Nephron progenitor cell (in vitro differentiated cells): ENCODE measurements at places on chromosomes 2 and 18.

DNA sequence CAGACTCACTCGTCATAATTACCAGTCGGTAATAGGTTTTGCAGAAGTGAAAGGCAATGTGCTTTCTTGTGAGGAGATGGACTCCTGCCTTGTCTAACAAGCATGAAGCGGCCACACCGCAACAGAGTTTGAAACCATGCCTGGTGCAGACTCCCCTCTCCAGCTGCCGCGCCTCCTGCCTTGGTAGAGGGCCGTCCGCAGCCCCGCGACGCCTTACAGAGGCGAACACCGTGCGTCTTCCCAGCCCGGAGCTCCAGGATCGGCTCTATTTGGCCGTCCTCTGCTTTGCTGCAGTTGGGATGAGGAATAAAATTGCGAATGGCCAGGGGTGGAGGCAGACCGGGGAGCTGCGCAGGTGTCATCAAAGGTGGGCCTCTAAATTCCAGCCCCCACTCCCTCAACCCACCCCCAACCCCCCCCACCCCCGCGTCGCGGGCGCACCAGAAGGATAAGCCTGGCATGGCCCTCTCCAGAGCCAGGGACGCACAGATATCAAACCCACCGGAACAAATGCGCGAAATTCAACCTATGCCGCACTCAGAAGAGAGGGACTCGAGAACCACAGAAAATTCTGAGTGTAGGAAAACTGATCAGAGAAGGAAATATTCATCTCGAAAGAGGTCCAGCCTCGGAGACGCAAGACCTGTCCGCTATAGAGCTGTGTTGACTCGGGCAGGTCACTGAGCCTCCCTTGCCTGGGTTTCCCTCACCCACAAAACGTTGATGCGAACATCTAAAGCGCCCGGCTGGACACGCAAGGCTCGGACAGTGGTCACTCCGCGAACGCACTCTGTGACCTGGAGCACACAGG, 1.1 kb downstream of the TRABD2A start:
- DNase-seq = peak; percentile 36

DNA sequence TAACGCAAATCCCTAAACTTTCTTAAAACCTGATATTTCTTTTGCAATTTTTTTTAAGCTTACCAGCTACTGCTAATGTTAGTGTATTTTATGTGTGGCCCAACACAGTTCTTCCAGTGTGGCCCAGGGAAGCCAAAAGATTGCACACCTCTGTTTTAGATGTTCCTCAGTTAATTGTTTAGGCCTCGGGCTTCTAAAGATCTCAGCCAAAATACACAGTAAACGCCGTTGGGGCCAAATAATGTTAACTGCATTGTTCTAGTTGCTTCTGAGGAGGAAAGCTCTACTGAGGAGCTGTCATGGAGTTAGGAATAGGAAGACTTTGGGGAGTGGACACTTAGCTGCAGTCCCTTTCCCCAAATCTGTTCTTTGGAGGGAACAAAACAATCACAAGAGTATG, 2.0 kb downstream of the HSPE1 start:
- DNase-seq = no peak

DNA sequence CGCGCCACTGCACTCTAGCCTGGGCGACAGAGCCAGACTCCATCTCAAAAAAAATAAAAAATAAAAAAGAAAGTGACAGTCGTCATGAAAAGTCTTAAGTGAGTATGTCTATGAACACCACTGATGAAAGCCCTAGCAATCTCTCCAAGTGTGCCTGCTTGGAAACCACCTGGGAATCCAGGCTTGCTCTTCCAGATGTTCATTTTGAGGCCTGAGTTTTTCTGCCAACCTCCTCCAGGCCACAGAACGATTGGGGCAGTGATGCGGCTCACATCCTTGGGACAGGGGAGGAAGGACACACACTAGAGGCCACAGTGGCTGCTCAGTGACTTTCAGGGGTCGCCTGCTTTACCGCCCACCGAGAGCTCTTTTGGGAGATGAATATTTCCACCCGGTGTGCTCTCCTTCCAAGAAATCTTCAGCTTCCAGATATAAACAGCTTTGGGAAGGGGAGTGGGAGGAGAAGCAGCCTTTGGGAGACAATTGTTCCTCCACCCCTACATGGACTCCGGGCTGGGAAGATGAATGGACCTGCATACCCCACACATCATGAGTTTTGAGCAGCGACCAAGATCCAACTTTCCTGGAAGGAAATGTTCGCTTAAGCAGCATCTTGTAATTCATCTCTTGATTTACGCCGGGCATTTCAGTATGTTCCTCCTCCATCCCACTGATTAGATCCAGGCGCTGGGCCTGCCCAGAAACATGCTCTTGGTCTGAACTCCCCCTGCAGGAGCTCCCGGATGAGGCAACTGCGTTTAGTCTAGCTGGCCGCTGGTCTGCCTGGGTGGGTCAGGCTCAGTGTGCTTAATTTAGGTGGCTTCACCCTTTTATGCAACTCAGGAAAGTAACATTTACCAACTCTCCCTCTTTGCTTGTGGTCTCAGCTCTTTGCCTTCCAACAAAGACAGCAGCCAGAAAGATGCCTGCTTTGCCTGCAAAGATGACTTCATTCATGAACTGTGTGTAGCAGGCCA, 6.2 kb upstream of the ARMC9 start:
- DNase-seq = peak; percentile 71

DNA sequence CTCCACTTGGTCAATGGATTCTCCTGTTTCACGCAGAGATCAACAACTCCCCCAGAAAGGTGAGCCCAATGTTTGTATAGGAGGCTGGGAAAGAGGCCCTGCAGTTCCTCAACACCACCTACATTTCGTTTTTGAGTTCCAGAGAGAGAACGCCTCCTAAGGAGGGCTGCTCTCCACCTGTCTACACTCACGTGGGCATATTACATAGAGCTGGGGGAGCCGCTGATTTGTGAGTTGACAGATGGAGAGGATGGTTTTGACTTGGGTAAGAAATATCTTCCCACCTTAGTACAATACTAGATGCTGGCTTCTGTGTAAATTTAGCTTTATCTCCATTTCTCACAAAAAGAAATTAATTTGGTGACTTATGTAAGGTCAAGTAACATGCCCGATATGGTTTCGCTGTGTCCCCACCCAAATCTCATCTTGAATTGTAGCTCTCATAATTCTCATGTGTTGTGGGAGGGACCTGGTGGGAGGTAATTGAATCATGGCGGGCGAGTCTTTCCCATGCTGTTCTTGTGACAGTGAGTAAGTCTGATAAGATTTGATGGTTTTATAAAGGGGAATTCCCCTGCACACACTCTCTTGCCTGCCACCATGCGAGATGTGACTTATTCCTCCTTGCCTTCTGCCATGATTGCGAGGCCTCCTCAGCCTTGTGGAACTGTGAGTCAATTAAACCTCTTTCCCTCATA, 274.5 kb upstream of the PXDN start:
- DNase-seq = no peak

GRCh38 chr2:144654523-144654922, 134.6 kb upstream of the ZEB2 start:
- DNase-seq = no peak

GRCh38 chr2:212223696-212224095, 314.9 kb downstream of the ERBB4 start:
- DNase-seq = no peak

DNA sequence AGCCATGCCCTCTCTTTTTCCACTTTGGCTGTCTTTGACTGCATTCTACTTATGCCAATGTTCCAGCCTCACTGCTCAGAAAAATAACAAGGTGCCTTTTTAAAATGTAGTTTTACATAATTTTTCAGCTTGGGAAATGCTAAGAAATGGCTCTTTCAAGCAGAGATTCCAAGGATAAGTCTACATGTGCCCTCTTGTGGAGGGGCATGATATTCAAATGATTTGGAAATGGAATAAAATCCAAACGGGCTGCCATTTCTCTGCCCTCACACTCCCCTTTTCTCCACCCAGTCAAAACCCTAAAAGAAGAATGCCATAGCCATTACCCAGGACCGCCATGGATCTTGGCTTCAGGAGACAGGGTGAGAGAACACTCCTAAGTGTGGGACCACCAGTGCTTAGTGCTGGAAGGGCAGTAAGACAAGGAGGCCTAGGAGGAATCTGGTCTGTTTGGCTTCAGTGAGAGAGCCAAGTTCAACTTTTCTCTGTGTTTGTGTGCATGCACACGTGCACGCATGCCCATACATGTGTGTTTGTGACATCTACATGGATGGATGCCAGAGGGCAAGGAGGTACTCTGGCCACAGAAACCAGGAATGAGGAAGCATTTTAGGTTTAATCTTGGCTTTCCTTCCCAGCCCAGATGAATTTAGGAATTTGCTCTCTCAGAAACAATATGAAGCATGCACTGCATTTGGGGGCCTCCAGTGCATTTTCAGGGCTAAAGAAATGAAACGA, 174.0 kb upstream of the SLC14A2 start:
- DNase-seq = no peak

- peak; percentile 53 for DNase-seq
Observed at GRCh38 chr2:95323347-95324155, 26.4 kb downstream of the KCNIP3 start.

DNA sequence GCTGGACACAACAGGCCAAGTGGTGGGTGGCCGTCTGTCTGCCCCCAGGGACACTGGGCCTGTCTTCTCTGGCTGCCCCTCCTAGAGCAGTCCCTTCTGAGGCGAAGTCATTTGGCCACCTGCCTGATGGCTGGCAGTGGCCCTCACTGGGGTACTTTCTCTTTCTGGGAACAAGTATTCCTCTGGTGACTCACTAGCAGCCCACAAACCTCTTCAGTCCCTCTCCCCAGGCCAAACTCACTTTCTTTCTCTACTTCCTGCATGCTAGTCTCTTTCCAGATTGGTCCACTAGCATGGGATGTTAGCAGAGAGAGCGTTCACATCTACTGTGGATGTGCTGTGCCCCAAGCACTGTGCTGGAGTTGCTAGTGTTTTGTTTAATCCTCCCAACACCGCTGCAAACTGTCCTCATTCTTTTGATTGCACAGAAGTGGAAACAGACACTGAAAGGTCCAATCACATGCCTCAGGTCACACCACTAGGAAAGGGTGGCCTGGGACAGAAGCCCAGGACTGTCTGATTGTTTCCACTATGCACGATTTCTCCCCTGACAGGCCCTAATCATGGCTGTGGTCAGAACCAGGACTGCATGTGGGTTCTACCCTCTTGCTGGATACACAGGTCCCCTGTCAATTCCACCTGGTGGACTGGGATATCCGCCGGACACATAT, 5.2 kb downstream of the DYSF start:
- DNase-seq = no peak

DNA sequence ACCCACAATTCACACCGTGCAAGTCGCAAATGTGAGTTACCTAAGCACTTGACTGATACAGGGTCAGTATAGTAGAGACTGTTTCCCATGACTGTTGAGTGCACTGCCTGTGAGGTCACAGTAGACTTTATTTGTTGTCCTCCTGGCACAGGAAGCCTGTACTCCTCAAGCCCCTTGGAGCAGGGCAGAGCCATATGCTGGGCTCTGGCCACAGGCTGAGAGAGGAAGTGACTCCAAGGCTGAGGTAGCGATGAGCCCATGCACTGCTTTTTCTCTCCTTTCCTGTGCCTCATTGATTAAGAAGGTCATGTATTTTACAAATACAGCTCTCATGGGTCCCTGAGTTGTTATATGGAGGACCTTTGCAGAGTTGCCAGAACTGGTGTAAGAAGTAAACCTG, 287.7 kb downstream of the SRBD1 start:
- no peak for DNase-seq

DNA sequence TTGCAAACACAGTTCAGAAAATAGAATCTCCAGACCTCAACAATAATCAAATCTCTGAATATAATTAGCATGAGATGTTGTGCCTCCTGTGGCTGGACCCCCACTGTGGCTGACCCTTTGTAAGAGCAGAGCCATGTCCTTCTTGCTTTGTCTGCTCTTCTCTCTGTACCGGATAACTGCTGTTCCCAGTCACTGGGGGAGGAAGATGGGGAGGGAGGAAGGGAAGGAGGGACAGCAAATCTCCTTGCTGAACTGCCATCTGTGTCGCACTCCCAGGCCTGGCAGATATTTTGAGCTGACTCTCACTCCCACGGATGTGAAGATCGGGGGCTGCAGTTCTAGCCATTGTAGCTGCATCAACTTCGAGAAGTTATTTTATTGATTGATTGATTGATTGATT, 319.0 kb upstream of the CXCR4 start:
- DNase-seq = no peak

- DNase-seq = no peak
Observed at GRCh38 chr18:75249672-75250470, 39.3 kb downstream of the TSHZ1 start.

GRCh38 chr2:8496079-8496478, 185.8 kb upstream of the ID2 start:
- DNase-seq = no peak

DNA sequence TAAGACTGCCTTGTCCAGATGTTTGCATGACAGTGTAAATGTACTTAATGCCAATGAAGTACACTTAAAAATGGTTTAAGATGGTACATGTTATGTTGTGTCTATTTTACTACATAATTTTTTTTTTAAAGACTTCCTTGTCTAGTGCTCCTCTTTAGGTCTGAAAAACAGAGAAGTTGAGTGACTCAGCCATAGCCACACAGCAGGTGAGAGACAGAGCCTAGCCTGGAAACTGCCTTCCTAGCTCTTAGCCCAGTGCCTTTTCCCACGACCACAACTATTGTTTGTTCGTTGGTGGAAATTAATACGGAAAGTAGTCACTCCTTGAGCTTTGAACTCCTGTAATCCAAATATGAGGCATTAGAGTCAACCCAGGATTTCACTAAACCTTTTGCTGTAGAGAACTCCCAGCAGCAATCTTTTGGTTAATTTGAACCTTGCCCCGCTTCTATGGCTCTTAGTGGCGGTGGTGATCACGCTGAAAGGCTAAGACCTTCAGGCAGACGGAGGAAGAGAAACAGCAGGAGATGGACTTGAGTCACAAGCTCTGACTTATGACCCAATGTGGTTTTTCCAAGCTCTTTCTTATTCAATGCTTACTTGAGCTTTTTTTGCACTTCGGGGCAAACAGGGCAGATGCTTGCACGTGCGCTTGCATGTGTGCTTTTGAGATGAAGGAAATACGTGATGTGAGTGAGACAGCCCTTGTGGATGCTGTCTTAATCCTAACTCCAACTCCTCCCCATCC, 21.2 kb downstream of the TRIB2 start:
- DNase-seq = no peak

GRCh38 chr2:110724820-110725219, 7.6 kb upstream of the ACOXL start:
- no peak for DNase-seq

DNA sequence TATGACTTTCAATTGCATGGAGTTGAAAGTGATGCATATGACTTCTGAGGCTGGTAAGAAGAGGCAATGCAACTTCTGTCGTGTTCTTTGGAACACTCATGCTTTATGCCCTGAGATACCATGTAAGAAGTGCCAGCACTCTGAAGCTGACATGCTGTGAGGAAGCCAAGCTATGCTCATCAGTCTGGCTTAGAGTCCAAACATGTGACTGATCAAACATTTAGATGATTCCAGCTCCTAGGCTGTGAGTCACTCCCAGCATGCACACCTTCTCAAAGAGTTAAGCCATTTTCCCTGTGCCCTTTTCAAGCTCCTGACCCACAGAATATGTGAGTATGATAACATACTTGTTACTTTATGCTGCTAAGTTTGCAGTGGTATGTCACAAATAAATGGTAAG, 15.8 kb upstream of the VRK2 start:
- no peak for DNase-seq

GRCh38 chr2:74959106-74959751, 786 bp downstream of the POLE4 start:
- DNase-seq = no peak
